Transverse colon (tissue), 4 donors: ENCODE measurements at places on chromosomes 2 and 18. TPM values are rescaled to one million over a fixed set of nuclear protein-coding genes. Genes with fewer than 3 reads are reported as not detected.

Gene MEP1B
- total RNA-seq: 32.4 TPM

Gene ASTL
- total RNA-seq: not detected

Gene SIGLEC15
- not detected for total RNA-seq

Gene NLRC4
- total RNA-seq: 0.20 TPM

Gene SATB2
- 292 TPM for total RNA-seq

Gene CPO
- total RNA-seq: not detected

Gene FAM124B
- total RNA-seq: not detected

Gene MOCOS
- total RNA-seq: 5.7 TPM

Gene STAMBP
- 1,127 TPM for total RNA-seq

Gene SETBP1
- 16.2 TPM for total RNA-seq

DNA sequence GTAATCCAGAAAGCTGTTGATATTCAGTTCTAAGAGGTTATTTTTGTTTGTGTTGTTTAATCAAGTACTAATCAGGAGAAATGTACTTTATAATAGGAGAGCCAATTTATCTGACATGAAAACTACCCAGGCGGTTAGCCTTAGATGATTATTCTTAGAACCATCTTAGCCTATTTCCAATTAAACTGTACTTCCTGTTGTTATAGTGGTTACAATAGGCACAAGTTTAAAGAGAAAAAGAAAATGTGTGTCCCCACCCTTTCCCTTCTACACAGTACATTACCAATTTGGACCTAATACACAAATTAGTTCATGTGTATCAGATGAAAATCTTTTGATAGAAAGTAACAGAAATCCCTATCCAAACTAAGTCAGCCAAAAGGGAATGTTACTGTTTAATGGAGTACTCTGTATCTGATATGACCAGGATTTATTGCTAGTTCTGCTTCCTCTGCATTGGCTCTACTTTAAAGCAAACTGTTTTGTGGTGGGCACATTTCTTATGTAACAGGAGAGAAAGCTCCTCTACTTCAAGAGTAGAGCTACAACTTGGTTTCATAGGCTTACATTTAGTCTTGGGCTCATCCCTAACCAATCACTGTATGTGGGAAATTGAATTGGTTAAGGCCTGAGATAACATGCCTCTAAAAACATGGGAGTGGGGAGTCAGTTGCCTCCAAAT is 217.9 kb downstream of the UBE2E3 start:
- no peak overlapping the region for H3K4me3 ChIP-seq
- no peak overlapping the region for H3K27ac ChIP-seq
- H3K4me1 ChIP-seq: no peaks in the 10 kb centered on the region
- DNase-seq: no peak

DNA sequence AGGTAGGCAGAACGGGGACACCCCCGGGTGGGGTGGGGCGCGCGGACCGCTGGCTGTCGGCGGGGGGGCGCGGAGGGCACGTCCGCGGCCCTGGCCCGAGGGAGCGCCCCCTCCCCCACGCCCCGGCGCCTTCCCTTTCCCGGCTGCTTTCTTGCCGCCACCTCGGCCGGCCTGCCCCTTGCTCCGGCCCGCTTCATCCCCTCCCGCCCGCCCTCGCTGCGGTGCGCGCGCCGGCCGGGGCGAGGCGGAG is 443 bp downstream of the VAPA start:
- peak overlapping the region; percentile 100 for H3K27ac ChIP-seq
- no peak for DNase-seq
- H3K36me3 ChIP-seq: no peaks in the 10 kb centered on the region
- no peaks in the 10 kb centered on the region for H3K27me3 ChIP-seq

GRCh38 chr2:32237996-32238395 is 26.7 kb downstream of the NLRC4 start:
- no peaks in the 10 kb centered on the region for H3K27me3 ChIP-seq
- no peak overlapping the region for H3K4me3 ChIP-seq
- no peaks in the 10 kb centered on the region for H3K4me1 ChIP-seq
- no peaks in the 10 kb centered on the region for H3K36me3 ChIP-seq
- H3K27ac ChIP-seq: no peak overlapping the region

- no peak overlapping the region for H3K27ac ChIP-seq
- no peaks in the 10 kb centered on the region for H3K27me3 ChIP-seq
- no peaks in the 10 kb centered on the region for H3K36me3 ChIP-seq
- no peak for DNase-seq
Measured at GRCh38 chr2:112256654-112257053, 1.8 kb upstream of the ZC3H8 start.

- H3K4me3 ChIP-seq: peak within 1 kb of the TSS; percentile 56
- H3K36me3 ChIP-seq: no peaks in the 10 kb centered on the region
- no peaks in the 10 kb centered on the region for H3K27me3 ChIP-seq
- H3K4me1 ChIP-seq: peaks cover 12% of the 10 kb centered on the region
Measured at GRCh38 chr2:171999604-172000469, at the start of gene METAP1D. Gene METAP1D (plus strand): TSS chr2:171999953. CDS start chr2:171999970, 17 bp downstream.

DNA sequence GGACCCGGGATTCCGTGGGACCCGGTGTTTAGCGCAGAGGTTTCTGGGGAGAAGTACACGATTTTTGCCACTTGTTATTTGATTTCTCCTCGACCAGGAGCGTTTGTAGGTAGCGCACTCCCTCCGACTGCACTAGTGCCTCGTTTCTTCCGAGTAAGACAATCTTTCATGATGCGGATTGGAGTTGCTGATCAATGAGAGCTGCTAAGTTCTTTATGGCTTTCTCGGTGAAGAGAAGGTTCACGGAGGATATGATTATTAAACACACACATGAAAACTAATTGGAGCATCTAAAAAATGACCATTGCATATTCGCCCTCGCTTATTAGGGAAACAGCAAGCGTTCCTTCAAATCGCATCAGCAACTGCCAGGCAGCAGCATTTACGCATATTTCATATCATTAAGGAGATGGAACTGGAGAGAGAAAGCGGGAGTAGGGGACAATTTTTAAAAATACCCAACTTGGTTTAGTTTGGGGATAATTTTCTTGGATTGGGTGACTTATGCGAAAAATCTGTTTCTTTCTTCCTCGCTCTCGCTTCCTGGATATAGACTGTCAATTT is 616 bp downstream of the EML6 start:
- H3K27me3 ChIP-seq: peaks cover 27% of the 10 kb centered on the region
- DNase-seq: no peak
- peaks cover 10% of the 10 kb centered on the region for H3K4me1 ChIP-seq

- no peaks in the 10 kb centered on the region for H3K27me3 ChIP-seq
- H3K27ac ChIP-seq: no peak overlapping the region
- peak; percentile 61 for DNase-seq
- H3K36me3 ChIP-seq: no peaks in the 10 kb centered on the region
Measured at GRCh38 chr2:100242891-100243619, 79.2 kb downstream of the LONRF2 start.

DNA sequence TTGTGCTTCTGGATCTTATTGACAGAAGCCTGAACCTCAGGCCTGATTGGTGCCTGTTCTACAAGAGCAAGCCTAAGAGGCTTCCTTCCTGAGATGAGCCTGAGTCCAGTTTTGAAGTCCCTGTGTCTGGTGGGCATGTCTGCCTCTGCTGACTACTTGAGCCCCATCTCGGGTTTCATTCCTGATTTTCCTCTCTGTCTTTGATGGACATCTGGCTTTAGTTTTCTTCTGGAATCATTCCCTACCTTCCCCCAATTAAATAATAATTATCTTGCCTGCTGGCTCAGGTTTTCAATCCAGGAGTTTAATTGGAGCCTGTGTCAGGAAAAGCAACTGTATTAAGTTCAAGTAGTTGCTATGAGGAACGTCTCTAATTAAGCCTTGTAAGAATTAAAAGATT is 135.5 kb upstream of the MC4R start:
- no peaks in the 10 kb centered on the region for H3K4me1 ChIP-seq
- H3K27me3 ChIP-seq: no peaks in the 10 kb centered on the region
- no peak for DNase-seq
- no peak overlapping the region for H3K27ac ChIP-seq
- no peak overlapping the region for H3K4me3 ChIP-seq

DNA sequence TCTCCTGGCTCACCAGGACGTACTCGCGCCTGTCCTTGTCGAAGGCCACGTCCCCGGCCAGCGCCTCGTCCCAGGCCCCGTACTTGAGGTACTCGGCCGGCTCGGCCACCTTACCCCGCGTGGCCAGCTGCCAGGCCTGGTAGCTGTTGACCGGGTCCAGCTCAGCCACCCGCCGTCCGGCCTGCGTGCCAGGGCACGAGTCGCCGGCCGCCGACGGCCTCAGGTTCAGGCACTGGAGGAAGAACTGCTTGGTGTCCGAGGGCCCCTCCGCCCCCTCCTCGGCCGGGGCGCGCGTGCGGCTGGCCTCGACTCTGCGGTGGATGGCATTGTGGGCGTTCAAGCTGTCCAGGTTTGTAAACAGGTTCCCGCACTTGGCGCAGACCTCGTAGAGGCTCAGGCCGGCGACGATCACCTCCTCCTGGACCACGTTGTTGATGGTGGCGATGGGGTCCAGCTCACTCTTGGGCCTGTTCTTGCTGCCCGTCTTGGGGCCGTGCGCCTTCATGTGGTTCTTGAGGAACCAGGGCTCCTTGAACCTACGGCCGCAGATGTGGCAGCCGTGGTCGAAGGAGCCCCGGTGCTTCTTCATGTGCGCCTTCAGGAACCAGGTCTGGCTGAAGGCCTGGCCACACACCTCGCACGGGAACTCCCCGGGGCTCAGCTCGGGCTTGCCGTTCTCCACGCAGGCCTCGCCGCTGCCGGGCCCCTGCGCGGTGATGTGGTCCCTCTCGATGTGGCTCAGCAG is 53.2 kb downstream of the ZNF516 start:
- no peak overlapping the region for H3K27ac ChIP-seq
- no peak for DNase-seq
- peaks cover 15% of the 10 kb centered on the region for H3K4me1 ChIP-seq
- no peaks in the 10 kb centered on the region for H3K27me3 ChIP-seq

- no peaks in the 10 kb centered on the region for H3K27me3 ChIP-seq
- no peak overlapping the region for H3K27ac ChIP-seq
- H3K36me3 ChIP-seq: no peaks in the 10 kb centered on the region
- H3K4me3 ChIP-seq: no peak overlapping the region
- H3K4me1 ChIP-seq: no peaks in the 10 kb centered on the region
Measured at GRCh38 chr2:26458365-26459042, 19.4 kb downstream of the OTOF start.

DNA sequence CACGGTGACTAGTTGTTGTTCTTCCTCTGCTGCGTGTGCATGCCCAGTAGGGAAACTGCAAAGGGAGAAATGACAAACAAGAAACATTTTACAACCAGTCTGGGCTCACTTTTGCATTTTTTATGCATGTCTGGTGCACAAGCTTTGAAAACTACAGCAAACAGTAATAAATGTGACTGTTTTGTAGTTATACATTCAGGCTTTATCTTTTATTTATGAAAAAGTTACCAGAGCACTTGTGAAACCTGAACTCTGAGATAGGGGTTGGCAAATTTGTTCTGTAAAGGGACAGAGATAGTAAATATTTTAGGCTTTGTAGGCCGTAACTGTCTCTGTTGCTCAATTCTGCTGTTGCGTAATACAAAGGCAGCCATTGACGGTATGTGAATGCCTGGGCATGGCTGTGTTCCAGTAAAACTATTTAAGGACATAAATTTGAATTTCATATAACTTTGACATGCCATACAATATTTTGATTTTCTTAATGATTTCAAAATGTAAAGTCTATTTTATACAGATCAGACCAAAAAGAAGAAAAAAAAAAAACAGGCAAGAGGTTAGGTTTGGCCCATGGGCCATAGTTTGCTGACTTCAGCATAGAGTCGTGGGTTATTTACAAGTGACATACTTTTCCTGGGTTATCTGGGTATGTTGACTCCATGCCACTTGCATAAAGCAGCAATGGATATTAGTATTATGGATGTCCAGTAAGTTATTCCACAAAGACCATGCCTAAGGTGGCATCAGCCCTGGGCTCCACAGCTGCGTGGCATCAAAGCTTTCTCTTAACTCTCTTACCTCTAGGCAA is 53.6 kb upstream of the EML6 start:
- H3K27ac ChIP-seq: peak overlapping the region; percentile 74
- H3K27me3 ChIP-seq: no peaks in the 10 kb centered on the region
- DNase-seq: peak; percentile 43

- no peaks in the 10 kb centered on the region for H3K36me3 ChIP-seq
- no peak for DNase-seq
Measured at GRCh38 chr18:1261054-1261453, 356.4 kb downstream of the ADCYAP1 start.

GRCh38 chr2:23478933-23479683 is 94.1 kb downstream of the KLHL29 start:
- H3K4me3 ChIP-seq: no peak overlapping the region
- no peak overlapping the region for H3K27ac ChIP-seq
- DNase-seq: no peak
- H3K4me1 ChIP-seq: no peaks in the 10 kb centered on the region
- H3K27me3 ChIP-seq: no peaks in the 10 kb centered on the region
- no peaks in the 10 kb centered on the region for H3K36me3 ChIP-seq

GRCh38 chr2:12212841-12213597 is 466.6 kb downstream of the LPIN1 start:
- DNase-seq: no peak
- no peak overlapping the region for H3K4me3 ChIP-seq
- H3K36me3 ChIP-seq: no peaks in the 10 kb centered on the region
- H3K4me1 ChIP-seq: no peaks in the 10 kb centered on the region
- no peak overlapping the region for H3K27ac ChIP-seq
- no peaks in the 10 kb centered on the region for H3K27me3 ChIP-seq

- no peaks in the 10 kb centered on the region for H3K36me3 ChIP-seq
- H3K4me1 ChIP-seq: peaks cover 6% of the 10 kb centered on the region
- peaks cover 4% of the 10 kb centered on the region for H3K27me3 ChIP-seq
- peak overlapping the region; percentile 89 for H3K27ac ChIP-seq
- no peak overlapping the region for H3K4me3 ChIP-seq
Measured at GRCh38 chr18:67517444-67517765, 885 bp upstream of the DSEL start.

- no peak for DNase-seq
- no peak overlapping the region for H3K4me3 ChIP-seq
- H3K27ac ChIP-seq: no peak overlapping the region
- H3K36me3 ChIP-seq: no peaks in the 10 kb centered on the region
- H3K27me3 ChIP-seq: no peaks in the 10 kb centered on the region
Measured at GRCh38 chr2:203918264-203918663, 18.3 kb upstream of the ICOS start.

DNA sequence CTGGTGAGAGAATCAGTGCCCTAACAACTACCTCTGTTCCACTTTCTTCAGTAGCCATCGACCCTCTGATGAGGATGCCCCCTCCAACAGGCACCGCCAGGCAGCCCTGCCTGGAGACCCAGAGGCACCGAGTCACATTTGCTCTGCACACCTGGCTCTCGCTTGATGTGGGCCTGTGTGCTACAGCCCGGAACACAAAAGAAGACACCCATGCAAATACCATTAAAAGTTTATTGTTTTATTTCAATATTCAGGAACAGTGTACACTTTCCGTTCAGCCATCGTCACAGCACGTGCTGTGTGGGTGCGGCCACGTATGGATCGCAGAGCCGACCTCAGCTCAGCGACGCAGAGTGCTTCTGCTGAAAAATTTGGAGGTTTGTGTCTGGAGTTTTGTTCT is 154.0 kb downstream of the MBP start:
- H3K27ac ChIP-seq: peak overlapping the region; percentile 79
- H3K36me3 ChIP-seq: no peaks in the 10 kb centered on the region
- peak; percentile 71 for DNase-seq
- peaks cover 12% of the 10 kb centered on the region for H3K4me1 ChIP-seq

- no peak overlapping the region for H3K27ac ChIP-seq
- peaks cover under 1% of the 10 kb centered on the region for H3K27me3 ChIP-seq
- no peak overlapping the region for H3K4me3 ChIP-seq
- DNase-seq: no peak
- H3K36me3 ChIP-seq: no peaks in the 10 kb centered on the region
- H3K4me1 ChIP-seq: no peaks in the 10 kb centered on the region
Measured at GRCh38 chr2:25184254-25184653, 15.9 kb upstream of the POMC start.

GRCh38 chr2:88184762-88185161 is 14.6 kb downstream of the THNSL2 start:
- H3K4me3 ChIP-seq: no peak overlapping the region
- no peaks in the 10 kb centered on the region for H3K36me3 ChIP-seq
- H3K4me1 ChIP-seq: no peaks in the 10 kb centered on the region
